ENCODE measurements at places on chromosomes 1 and 21. TPM values are rescaled to one million over a fixed set of nuclear protein-coding genes. Genes with fewer than 3 reads are reported as not detected.

DNA sequence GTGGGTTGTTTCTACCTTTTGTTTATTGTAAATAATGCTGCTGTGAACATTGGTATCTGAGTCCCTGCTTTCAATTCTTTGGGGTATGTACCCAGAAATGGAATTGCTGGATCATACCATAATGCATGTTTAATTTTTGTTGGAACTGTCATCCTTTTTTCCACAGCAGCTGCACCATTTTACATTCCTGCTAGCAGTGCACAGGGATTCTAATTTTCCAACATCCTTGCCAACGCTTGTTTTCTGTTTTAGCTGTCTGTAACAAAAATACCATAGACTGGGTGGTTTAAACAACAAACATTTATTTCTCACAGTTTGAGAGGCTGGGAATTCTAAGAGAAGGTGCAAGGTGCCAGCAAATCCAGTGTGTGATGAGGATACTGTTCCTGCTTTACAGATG is 65.1 kb downstream of the RAVER2 start:
- no peak for DNase-seq

- no peak for DNase-seq
These were observed 49.0 kb upstream of the SCAF4 start for GRCh38 chr21:31780944-31781343.

FCGR3A gene
- polyA plus RNA-seq = 3.2 TPM

DNA sequence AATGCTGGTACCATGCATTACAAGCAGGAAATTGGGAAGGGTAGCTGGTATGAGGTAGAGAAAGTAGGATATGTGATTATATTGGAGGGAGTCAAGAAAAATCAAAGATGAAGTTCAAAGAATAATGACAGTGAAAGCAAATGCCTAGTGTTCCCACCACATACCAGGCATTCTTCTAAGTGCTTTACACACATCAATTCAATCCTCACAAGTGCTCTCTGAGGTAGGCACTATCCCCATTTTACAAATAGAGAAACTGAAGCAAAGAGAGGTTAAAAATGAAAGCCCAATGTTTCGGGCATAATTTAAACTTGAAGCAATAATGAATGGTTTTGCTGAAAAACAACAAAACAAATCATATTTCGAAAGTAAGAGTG is 40.1 kb upstream of the MCOLN3 start:
- DNase-seq = no peak

DNA sequence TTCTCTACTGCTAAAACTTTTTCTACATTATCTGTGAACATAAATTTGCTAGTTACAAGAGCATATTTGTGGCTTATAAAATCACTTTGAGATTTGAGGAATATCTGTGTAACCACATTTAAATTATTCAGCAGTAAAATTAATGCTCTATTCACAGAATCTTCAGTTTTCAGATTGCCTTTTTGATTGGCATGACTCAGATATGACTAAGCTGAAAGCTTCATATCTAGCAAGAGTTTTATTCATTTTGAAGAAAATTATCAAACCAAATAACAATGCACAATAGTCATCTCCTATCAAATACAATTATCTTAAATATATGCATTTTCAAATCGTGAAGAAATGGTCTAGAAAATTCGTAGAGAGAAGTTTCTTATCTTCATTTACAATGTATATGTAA is 1498.2 kb upstream of the B3GALT2 start:
- DNase-seq = no peak

DNA sequence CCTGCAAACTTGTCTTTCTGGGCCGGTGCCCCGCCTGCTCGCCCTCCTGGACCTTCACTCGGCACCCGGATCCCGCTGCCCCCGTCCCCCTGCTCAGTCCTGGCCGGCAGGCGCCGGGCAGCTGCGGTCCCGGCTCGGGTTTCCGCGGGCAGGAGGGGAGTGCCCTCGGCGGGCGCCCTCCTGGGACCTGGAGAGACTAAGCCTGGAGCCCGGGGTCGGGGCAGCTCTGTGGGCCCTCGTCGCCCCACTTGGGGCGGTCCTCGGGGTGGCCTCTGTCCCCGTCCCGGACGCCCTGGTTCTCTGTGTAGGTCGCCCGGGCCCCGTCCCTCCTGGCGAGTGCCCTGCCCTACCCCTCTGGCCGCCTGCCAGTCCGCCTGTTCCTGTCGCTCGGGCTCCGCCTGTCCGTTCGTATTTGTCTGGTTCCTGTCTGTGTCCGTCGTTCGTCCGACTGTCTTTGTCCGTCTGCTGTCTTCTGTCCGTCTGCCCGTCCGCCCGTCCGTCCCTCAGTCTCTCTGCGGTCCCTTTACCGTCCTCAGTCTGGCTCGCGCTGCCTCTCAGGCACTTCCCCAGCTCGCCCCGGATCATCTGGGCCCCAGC is 490 bp downstream of the SERINC2 start:
- peak; percentile 75 for DNase-seq

- DNase-seq = no peak
These were observed 28.2 kb upstream of the CTSK start for GRCh38 chr1:150836129-150836773.

CTSS gene
- polyA plus RNA-seq = 10.2 TPM

- no peak for DNase-seq
These were observed 46.1 kb upstream of the ZNF326 start for GRCh38 chr1:89948722-89949345.

- no peak for DNase-seq
These were observed 27.1 kb downstream of the PCAT6 start for GRCh38 chr1:202837746-202838262.

- no peak for DNase-seq
These were observed 42.9 kb downstream of the USP25 start for GRCh38 chr21:15772654-15773053.

DNA sequence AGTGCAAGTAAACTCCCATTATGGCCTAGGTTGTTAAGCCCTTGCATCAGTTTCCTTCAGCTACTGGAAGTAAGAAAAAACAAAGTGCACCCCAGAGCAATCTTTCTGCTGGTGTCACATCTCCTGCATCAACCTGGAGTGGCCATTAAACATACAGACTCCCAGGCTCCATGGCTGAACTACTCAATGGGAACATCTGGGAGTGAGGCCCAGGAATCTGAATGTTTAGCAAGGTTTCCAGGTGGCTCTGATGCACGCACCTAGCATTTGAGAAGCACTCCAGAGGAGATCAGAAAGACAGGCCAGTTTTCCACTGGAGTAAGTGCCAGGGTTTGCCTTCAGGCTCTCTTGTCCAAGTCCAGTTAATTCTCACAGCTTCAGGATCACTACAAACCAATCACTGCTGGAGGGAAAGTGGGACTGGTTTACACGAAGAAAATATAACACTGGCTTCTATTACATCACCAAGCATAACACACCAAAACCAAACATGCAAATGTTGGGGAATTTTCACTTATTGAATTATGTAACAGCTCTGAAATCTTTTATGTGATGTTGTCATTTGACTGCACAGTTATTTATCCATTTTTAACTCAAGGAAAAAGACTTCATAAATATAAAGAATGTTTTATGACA is 22.3 kb upstream of the ABCA4 start:
- DNase-seq = no peak

GRCh38 chr1:152000964-152001630 is 7.4 kb upstream of the S100A10 start:
- no peak for DNase-seq

GRCh38 chr1:67429528-67430357 is 459 bp downstream of the SERBP1 start:
- peak; percentile 27 for DNase-seq

DNA sequence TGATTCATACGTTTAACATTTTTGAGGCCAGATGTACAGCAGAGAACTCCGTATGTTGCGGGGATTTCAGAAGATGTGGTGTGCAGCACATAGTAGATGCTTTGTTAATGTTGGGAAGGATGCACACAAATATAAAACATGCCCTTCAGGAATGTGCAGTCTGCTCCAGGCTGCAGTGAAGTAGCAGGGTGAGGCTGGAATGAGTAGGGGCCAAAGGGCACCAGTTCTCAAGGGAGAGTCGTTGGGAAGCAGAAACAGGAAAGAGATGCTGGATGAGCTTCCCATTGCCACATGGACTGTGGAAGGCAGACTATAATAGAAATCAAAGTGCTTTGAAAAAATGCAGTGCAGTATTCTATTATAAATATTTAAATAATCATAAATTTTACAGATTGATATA is 126.9 kb downstream of the NOS1AP start:
- DNase-seq = no peak

DNA sequence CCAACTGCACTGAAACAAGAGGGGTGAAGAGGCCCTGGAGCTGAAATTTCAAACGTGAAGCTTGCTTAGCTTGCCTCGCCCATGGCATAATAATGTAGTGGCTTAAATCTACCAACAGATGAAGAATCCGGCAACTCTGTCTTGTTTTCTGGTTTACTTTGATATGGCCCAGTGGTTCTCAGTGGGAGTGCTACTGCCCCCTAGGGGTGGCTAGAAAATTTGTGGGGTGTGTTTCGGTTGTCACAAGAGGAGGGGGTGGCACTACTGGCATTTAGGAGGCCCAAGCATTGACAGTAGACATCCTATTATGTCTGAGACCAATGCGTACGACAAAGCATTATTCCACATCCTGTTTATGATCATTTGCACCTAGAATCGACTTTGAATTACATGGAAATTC is 51.9 kb upstream of the C8B start:
- no peak for DNase-seq

NBPF1 gene
- polyA plus RNA-seq = 4.8 TPM

GRCh38 chr1:109135940-109136339 is 22.0 kb downstream of the ELAPOR1 start:
- no peak for DNase-seq

FLG2 gene
- not detected for polyA plus RNA-seq

DNA sequence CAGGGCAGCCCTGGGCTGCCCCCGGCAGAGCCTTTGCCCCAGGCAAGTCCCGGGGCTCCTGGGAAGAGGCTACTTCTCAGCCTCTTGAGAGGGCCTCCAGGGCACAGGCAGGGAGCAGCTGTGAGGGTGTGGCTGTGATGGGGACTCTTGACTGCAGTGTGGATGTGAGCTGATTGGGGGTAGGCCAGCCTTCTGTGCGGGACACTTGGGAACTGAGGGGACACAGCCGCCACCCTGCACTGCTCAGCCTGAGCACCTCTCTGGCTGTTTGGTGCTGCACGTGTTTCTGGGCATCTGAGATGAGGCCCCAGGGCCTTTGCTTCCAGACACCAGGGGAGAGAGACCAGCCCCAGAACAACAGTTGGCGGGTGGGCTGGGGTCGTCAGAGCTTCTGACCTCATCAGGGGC is 62.1 kb downstream of the SKI start:
- DNase-seq = no peak

GRCh38 chr1:64679177-64679576 is 65.7 kb upstream of the RAVER2 start:
- DNase-seq = no peak

GRCh38 chr1:45016767-45017166 is 4.7 kb downstream of the UROD start:
- DNase-seq = no peak

TMCO1 gene
- polyA plus RNA-seq = 27.4 TPM

- no peak for DNase-seq
These were observed 4.1 kb downstream of the TAGLN2 start for GRCh38 chr1:159921251-159921650.

GRCh38 chr1:172513479-172513878 is 19.5 kb upstream of the SUCO start:
- DNase-seq = no peak

- DNase-seq = no peak
These were observed 61.4 kb downstream of the EPHB2 start for GRCh38 chr1:22772014-22772413.

RNF186 gene
- not detected for polyA plus RNA-seq

SPATA46 gene
- polyA plus RNA-seq = not detected

GRCh38 chr1:32272557-32273390 is 19.1 kb upstream of the HDAC1 start:
- DNase-seq = no peak

GRCh38 chr1:6447818-6448748 is 17.9 kb downstream of the TNFRSF25 start:
- DNase-seq = no peak

GRCh38 chr1:240962086-240962485 is 350.1 kb upstream of the GREM2 start:
- no peak for DNase-seq

SELP gene
- 2.3 TPM for polyA plus RNA-seq

MPZ gene
- 2.1 TPM for polyA plus RNA-seq

GRCh38 chr1:55184859-55185258 is 30.3 kb downstream of the USP24 start:
- DNase-seq = no peak

- DNase-seq = no peak
These were observed 44.9 kb downstream of the C1orf198 start for GRCh38 chr1:230823426-230823825.

COG2 gene
- 18.3 TPM for polyA plus RNA-seq

DNA sequence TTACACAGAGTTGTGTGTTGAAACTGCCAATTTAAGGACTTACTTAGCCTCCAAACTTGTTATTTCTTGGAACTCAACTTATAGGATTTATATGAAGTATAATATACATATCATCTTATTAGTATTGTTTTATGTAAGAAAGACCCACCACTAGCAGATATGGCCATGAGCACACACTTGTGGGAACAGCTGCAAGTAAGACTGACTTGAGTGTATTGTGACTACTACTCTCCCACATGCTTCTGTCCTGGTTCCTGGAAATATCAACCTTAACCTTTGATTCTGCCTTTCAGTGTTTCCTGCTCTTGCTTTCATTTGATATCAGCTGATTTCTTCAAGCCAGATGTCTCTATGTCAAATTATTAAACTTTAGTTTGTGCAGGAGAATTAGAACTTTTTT is 175.3 kb downstream of the MAGI3 start:
- DNase-seq = no peak

DNA sequence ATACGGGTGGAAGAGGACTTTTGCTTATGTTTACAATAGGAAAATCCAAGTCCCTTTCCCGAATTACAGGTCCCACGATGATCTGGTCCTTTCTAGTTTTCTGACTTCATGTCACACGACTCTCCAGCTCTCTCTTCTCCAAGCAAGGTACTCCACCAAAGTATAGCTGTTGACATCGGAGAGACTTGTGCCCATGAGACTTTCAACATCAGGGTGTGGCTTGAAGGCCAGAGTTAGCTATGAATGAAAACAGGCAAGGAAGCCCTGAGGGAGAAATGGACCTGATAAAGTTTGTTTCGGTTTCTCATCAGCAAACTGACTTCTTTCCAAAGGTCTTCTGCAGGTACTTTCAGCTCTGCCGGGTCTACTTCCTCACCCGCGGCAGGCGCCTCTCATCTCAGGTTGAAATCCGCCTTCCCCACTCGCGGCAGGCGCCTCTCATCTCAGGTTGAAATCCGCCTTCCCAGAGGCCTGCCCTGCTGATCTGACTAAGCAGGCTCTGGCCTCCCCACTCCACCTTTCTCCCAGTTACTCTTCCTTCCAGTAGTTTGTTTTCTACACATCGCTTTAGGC is 2.1 kb upstream of the PER3 start:
- no peak for DNase-seq

DNA sequence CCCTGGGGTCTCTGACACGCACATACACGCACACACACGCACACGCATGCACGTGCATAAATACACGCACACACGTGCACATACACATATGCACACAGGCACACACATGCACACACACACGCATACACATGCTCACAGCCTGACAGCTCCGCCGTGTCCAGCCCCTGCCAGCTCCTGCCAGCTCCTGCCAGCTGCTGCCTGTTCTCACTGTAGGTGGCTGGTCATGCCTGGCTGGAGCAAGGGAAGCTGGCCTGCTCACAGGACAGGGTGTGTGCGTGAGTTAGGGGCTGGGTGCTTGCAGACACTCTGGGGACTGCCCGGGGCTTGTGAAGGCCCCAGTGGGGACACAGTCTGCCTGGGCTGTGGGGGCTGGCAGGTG is 4.9 kb downstream of the PLCH2 start:
- no peak for DNase-seq

ARMH1 gene
- polyA plus RNA-seq = 0.62 TPM

CFAP57 gene
- polyA plus RNA-seq = 0.08 TPM

- no peak for DNase-seq
These were observed 124.5 kb downstream of the IGSF21 start for GRCh38 chr1:18232052-18232451.

All from heart left ventricle (tissue), 16 donors.